Mesenchymal stem cell (in vitro differentiated cells and primary cell): ENCODE measurements at places on chromosomes 6 and 20.
A peak's percentile ranks its signal among the peaks of the same experiment; 100 is the strongest.

GRCh38 chr20:57663681-57664451, 43.6 kb upstream of the ZBP1 start:
- no peak for DNase-seq
- H3K4me1 ChIP-seq: peaks cover 4% of the 10 kb centered on the region
- H3K27ac ChIP-seq: no peak overlapping the region
- no peak overlapping the region for H3K4me3 ChIP-seq
- H3K27me3 ChIP-seq: no peaks in the 10 kb centered on the region

DNA sequence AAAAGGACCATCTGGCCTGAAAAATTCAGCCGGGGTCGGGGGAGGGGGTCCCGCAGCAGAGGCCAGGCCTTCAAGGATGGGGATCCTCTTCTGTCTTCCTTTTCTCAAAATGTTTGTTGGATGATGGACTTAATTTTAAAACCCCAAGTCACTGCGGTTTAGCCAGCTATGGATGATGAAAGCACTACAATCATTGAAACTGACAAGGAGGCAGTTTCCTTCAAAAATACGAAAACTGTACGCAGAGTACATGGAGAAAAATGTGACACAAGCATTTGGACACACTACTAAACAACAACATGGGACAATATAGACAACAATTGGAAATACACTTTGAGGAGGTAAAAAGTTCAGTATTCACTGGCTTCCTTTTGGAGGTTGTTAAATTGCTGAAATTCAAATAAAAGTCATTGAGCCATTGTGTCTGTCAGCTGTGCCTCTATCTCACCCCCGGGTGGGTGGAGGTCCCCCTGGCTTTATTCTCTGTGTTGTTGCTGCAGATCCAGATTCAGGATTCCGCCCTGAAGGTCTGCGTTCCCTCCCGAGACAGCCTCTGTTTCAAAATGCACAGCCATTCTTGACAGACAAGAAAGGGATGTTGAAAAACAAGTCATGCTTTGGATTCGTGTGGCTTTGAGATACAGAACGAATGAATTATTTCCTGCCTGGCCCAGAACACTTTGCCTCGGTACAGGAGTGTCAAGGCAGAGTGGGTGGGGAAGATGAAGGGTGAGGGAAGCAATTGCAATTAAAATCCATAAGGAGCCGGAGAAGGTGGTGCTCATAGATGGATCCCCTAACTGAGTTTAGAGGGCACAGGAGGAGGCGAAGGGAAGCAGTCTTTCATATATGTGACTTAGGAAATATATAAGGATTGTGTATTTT, 118.2 kb downstream of the TTLL2 start:
- H3K4me1 ChIP-seq: no peaks in the 10 kb centered on the region
- H3K36me3 ChIP-seq: no peaks in the 10 kb centered on the region
- H3K27me3 ChIP-seq: peaks cover 5% of the 10 kb centered on the region
- H3K27ac ChIP-seq: no peak overlapping the region

DNA sequence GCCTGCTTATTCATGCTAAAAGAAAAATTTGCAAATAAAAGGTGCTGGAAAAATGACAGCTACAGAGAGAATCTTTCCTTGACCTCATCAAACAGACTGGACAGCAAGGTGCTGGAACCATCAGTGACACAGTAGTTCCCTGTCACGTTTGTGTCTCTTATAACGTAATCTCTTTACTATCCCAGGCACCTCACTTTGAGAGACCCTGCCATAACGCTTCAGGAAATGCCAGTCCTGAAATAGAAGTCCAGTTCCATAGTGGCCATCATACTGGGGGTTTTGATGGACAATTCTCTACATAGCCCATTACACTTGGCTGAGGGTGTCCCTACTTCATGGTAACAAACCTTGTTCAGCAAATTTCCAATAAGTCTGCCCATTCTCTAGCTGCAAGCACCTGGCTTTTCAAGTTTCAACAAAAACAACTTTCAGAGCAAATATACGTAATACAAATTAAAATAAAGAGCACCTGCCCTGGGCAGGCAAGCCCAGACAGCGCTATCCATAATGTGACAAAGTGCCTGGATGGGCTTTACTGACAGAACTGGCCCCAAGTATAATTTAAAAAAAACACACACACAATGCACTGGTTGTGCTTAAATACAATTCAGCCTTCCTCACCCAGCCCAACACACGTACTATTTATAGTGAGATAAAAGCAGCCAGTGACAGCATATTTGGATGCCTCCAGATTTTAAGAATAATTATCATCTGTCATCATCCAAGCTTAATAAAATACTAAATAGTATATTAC, 38.7 kb downstream of the CNKSR3 start:
- no peaks in the 10 kb centered on the region for H3K27me3 ChIP-seq
- no peak overlapping the region for H3K4me3 ChIP-seq
- H3K27ac ChIP-seq: no peak overlapping the region
- DNase-seq: no peak
- H3K36me3 ChIP-seq: no peaks in the 10 kb centered on the region

DNA sequence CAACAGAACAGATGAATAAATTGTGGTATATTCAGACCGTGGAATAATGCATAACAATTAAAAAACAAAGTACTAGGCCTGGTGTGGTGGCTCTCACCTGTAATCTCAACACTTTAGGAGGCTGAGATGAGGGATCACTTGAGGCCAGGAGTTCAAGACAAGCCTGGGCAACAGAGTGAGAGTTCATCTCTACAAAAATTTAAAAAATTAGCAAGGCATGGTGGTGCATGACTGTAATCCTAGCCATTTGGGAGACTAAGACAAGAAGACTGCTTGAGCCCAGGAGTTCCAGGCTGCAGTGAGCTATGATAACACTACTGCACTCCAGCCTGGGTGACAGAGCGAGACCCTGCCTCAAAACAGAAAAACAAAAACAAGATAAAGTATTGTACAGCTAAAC, 16.1 kb upstream of the ASF1A start:
- H3K27ac ChIP-seq: no peak overlapping the region
- H3K36me3 ChIP-seq: no peaks in the 10 kb centered on the region
- DNase-seq: no peak
- H3K4me1 ChIP-seq: peaks cover 5% of the 10 kb centered on the region
- H3K27me3 ChIP-seq: no peaks in the 10 kb centered on the region

- H3K36me3 ChIP-seq: peaks cover 55% of the 10 kb centered on the region
- H3K4me1 ChIP-seq: peaks cover 77% of the 10 kb centered on the region
- no peak overlapping the region for H3K4me3 ChIP-seq
- H3K27ac ChIP-seq: no peak overlapping the region
Observed at GRCh38 chr6:41644297-41644879, 6.1 kb downstream of the MDFI start.

- no peak for DNase-seq
- H3K27me3 ChIP-seq: no peaks in the 10 kb centered on the region
- no peak overlapping the region for H3K27ac ChIP-seq
Observed at GRCh38 chr20:62878244-62879038, 16.8 kb upstream of the TCFL5 start.

DNA sequence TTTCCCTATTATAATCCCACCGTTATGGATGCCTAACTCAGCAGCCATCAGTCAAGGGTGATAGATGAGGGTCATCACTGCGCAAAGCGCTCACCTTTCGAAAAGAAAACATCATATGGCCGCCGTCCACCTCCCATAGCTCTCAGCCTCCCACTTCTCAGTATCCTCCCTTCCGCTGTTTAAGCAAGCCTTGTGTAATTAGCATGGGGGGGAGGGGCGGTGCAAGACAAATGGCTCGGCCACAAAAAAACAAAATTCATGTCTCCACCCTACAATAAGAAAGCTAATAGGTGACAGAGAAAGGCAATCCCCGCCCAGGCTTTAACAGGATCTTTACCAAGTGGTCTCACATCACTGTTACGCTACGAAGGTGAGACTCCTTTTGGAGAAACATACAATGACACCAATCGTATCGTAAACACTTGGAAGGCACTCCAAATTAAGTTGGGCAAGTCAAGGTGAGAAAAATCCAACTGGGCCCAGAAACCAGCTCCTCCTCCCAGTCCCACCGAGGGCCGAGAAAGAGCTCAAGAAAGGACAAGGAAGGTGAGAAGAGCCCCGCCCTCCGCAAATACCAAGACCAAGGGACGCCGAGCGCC, 645 bp downstream of the DDX39B start:
- DNase-seq: peak; percentile 64
- H3K4me3 ChIP-seq: peak overlapping the region; percentile 66
- H3K4me1 ChIP-seq: peaks cover 23% of the 10 kb centered on the region
- H3K36me3 ChIP-seq: peaks cover 48% of the 10 kb centered on the region
- peak overlapping the region; percentile 96 for H3K27ac ChIP-seq

GRCh38 chr6:144952456-144953240, 667.5 kb downstream of the UTRN start:
- H3K4me1 ChIP-seq: no peaks in the 10 kb centered on the region
- no peak overlapping the region for H3K4me3 ChIP-seq
- H3K36me3 ChIP-seq: no peaks in the 10 kb centered on the region
- DNase-seq: no peak
- no peak overlapping the region for H3K27ac ChIP-seq

- no peaks in the 10 kb centered on the region for H3K4me1 ChIP-seq
- peaks cover 27% of the 10 kb centered on the region for H3K27me3 ChIP-seq
- no peak overlapping the region for H3K27ac ChIP-seq
- no peaks in the 10 kb centered on the region for H3K36me3 ChIP-seq
- DNase-seq: peak; percentile 72
- no peak overlapping the region for H3K4me3 ChIP-seq
Observed at GRCh38 chr6:1436334-1437306, 47.2 kb downstream of the FOXF2 start.

- no peaks in the 10 kb centered on the region for H3K36me3 ChIP-seq
- no peak overlapping the region for H3K27ac ChIP-seq
- DNase-seq: no peak
- H3K4me3 ChIP-seq: peak overlapping the region; percentile 67
- no peaks in the 10 kb centered on the region for H3K27me3 ChIP-seq
Observed at GRCh38 chr20:2509468-2509781, 710 bp upstream of the ZNF343 start.

- no peak overlapping the region for H3K4me3 ChIP-seq
- peak; percentile 43 for DNase-seq
- H3K27me3 ChIP-seq: peaks cover 8% of the 10 kb centered on the region
- no peaks in the 10 kb centered on the region for H3K36me3 ChIP-seq
- H3K27ac ChIP-seq: no peak overlapping the region
Observed at GRCh38 chr20:43863821-43864544, 50.7 kb upstream of the TOX2 start.
